ENCODE measurements at places on chromosomes 4 and X.

DNA sequence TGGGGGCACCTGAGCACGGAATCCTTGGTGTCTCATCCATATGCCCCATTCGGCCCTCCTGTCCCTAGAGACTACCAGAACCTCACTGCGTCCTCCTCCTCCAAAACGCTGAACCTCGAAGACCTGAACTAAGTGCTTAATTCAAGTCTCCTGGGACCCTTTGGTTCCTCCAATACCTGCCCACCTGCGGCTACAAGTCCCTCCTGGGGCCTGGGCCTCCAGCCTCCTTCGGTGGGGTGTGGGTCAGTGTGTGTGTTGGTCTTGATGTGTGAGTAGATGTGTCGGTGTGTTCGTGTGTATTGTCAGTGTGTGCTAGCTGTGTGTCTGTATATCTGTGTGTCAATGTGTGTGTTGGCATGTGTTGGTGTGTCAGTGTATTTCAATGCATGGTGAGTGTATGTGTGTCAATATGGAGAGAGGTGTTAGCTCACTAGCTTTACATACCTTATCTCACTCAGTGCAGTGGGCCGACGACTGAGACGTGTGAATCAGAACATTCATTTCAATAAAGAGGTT lies 2.6 kb upstream of the SEPTIN6 start:
- no peak for DNase-seq

DNA sequence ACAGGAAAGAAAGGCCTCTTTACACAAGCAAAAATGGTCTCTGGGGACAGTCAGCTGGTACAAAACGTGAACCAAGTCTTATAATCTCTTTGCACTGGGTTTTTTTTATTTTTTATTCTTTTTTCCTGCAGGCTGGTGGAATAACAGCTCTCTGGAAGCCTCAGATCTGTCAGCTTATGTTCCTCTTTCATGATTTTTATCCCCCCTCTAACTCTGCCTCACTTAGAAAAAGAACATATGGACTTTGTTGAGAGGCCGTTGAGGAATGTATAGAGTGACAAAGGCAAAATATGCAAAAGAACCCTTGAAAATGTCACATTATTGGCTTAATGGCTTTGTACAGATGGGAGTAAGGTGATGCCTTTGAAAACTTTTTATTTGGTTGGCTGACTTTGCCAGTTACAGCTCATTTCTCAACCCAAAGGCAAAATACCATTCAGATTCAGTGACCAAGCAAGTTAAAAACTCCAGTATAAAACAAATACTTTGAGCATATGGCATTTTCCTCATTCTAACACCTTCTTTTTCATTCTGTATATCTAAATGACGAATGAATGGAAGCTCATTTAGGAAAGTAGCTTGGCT lies 111.1 kb downstream of the RNF150 start:
- DNase-seq: peak; percentile 62

GRCh38 chrX:25534091-25534490 lies 518.3 kb upstream of the ARX start:
- DNase-seq: no peak

GRCh38 chr4:151667048-151667447 lies 93.8 kb downstream of the GATB start:
- no peak for DNase-seq

DNA sequence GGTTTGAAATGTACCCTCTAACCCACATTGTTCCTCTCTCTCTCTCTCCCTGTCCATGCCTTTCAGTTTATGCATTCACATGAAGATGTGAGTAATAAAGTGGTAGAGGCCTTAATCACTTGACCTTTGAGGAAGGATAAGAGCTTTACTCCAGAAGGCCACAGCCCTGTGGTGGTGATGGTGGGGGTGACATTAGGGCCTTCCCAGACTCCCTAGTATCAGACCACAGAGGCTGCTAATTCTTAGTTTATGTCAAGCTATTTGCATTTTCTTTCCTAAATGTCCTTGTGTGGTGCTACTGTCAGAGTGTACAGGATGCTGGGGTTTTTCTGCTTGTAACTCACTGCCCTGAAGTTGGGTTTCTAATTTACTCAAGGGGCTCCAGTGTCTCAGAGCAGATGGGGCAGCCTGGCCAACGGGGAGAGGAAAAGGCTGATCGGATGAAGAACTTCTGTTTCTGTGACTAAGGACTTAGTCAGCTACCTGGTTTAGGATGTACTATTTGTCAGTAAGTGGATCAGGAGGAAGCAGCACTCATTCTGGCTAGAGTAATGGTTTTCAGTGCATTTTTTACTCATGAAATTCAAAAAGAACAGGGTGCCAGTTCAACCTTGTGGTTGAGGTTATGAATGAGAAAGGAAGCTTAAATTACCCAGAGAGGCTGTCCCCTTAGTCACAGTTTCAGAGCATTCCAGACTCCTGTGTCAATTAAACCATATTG lies 509.6 kb upstream of the DIPK2B start:
- no peak for DNase-seq

- no peak for DNase-seq
Observed at GRCh38 chr4:77880784-77881183, 18.2 kb downstream of the MRPL1 start.

- DNase-seq: no peak
Observed at GRCh38 chr4:86178211-86178610, 181.6 kb downstream of the MAPK10 start.

DNA sequence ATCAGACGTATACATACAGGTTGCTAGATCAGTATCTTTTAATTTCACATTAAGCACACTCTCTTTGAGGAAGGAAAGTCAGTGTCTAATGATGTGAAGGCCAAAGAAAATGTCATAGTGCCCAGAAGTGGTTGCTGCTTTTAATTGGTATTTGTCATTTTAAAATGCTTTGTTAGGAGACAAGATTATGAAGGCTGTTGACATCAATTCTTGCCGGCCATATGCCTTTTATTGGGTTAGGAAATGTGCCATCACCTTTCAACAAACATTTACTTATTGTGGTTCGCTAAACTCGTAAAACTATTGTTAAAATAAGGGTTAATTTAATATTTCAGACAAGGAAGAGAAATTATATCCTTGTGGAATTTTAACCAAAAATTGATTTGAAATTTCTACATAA lies 32.2 kb downstream of the NFKB1 start:
- DNase-seq: no peak

DNA sequence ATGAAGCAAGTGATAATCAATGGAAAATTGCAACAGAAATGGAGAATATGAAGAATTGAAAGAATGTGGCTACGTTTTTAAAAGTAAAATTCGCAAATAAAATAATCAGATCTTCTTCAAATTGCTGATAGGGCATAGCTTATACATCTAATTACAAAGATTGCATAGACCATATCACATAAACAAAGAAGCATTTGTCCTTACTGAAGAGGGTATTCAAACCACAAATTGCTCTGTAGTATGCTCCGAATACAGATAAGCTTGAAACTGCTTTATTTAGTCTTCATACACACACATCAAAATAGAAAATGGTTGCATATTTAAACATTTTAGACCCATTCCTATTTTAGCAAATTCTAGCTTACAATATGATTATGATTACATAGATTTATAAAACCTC lies 206.7 kb upstream of the SLIT2 start:
- no peak for DNase-seq

GRCh38 chr4:13922459-13922858 lies 294.9 kb upstream of the BOD1L1 start:
- DNase-seq: no peak

DNA sequence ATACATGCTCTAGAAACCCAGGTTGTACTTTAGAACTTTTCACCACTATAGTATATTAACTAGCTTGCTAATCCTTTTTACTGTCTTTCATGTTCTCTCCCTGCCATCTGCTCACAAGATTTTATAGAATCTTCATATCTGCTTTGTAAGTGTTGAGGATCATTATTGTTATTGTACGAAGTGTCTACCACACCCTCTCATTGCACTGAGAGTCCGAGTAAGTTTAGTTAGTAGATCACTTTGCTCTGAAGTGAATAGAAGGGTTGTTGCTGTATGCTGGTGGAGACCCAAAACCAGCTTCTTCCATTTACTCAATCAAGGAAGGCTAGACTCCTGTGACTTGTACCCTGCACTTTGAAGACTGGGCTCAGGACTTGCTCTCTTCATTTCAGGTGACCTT lies 17.1 kb downstream of the GAB1 start:
- no peak for DNase-seq

DNA sequence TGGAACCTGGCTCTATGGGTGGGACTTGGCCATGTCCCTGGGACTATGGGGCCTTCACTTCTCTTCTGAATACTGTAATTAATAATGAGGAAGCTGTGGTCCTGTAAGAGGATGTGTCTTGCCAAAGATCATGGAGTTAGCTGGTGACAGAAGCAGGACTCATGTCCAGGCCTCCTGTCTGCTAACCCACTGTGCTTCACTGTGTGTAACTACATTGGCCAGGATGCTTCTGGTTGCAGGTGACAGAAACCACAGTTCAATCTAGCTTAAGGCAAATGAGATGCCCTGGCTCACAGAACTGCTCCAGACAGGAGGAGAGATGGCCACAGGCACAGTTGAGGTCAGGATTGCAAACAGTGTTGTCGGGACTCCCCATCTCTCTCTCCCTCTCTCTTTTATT lies 3.1 kb downstream of the MTMR1 start:
- no peak for DNase-seq

GRCh38 chr4:137451172-137451825 lies 81.0 kb downstream of the PCDH18 start:
- no peak for DNase-seq

DNA sequence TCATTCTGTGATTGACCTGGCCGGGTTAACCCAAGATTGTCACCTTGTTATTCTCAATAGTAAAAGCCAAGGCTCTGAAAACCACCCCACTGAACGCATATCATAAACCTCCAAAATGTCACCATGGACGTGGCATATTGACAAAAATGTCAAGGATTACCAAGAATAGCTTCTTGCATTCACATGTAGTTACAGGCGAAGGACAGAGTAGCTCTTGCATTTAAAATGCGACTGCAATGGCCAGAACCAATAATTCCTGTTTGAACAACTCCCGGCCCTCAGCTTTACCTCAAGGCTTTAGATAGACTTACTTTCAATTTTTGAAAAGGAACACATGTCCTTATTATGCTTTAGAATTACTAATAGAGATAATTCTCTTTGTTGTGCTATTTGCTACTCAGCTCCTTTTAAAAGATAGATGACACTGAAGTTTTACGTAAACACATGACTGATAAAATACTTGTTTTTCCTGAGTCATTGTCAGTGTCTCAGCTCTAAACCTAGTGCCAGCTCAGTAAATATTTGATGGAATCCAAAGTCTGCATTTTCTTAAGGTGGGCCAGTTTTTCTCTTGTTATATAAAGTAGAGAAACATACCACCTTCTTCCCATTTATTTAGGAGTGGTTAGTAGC lies 66.3 kb downstream of the CLDN34 start:
- DNase-seq: no peak

GRCh38 chr4:30948653-30949052 lies 228.5 kb downstream of the PCDH7 start:
- DNase-seq: no peak

GRCh38 chr4:138706201-138706600 lies 309.4 kb upstream of the NOCT start:
- DNase-seq: no peak

DNA sequence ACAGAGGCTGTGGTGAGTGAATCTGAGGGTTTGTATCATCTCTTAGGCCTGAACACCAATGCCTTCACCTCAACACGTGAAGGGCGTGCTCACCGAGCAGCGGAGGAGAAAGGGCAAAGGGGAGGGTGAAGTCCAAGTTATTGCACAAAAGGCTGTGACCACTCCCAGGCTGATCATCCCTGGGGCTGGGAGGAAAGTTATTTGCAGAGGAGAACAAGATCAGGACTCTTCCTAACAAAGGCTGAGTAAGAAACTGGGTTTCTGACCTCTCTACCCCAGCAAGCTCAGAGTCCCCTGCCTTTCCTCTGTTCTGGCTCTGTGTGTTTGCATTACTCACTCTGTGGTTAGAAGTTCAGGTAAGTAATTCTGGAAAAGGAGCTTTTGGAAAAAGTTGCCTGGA lies 366.3 kb upstream of the CXorf51A start:
- no peak for DNase-seq

DNA sequence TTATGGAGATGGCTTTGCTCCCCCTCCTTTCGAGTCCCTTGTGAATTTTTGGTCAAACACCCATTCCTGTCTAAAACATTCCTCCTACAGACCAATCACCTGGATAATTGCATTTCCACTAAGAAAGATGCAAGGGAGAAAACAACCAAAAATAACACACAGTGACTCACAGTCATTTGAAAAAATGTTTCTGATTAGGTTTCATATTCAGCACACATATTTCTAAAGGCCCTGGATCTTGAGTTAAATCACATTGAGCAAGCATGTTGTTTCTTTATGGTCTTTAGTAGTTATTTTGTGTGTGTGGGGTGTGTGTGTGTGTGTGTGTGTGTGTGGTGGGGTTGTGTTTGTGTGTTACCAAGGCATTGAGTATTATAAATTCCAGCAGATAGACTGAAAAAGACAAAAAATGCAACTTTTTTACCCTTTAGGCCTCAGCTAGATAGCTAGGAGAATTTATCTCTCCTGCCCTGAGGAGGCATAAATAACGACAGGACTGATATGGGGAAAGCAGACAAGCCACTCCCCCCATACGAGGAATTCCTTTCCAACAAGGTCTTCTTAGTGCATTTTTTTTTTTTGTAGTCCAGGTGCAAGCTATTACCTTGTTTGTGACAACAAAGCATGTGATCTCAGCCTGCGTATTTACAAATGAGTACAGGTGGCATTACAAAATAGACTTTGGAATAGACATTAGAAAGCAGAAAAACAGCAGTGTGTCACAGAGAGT lies 265.4 kb upstream of the ADGRL3 start:
- no peak for DNase-seq

DNA sequence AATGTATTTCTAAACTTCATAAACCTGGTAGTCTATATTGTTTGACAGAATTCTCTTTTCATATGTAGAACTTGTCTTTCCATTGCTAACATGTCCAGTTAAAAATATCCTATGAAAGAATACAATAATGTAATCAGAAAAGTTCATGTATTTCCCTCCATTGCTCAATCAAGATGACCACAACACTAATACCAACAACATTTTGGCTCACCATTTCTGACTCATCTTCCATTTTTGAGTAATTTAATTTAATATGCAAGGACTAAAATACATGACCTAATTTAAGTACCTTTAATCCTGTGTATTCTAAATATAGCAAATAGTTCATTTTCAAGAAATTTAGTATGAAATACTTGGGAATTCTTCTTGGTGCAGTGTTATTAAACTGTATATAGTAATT lies 239.5 kb upstream of the GPC4 start:
- no peak for DNase-seq

DNA sequence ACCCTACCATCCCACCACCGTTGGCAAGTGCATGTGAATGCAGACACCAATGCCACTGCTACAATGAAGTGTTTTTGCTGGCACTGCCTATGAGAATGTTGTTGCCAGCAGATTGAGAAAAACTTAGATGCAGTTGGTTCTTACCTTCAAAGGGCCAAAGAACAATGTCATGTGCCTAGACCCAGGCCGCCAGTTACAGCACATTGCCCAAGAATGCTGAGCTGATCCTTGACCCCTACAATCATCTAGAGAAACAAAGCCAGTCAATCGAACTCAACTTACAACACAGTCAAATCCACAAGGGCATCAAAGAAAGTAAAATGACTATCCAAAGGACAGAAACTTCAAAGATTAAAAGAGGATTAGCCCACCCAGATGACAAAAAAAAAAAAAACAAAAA lies 102.4 kb upstream of the SPIN4 start:
- DNase-seq: no peak
